ENCODE measurements at places on chromosomes 7 and 10.

- no peak for DNase-seq
Observed at GRCh38 chr10:122484276-122485060, 23.1 kb downstream of the HTRA1 start.

DNA sequence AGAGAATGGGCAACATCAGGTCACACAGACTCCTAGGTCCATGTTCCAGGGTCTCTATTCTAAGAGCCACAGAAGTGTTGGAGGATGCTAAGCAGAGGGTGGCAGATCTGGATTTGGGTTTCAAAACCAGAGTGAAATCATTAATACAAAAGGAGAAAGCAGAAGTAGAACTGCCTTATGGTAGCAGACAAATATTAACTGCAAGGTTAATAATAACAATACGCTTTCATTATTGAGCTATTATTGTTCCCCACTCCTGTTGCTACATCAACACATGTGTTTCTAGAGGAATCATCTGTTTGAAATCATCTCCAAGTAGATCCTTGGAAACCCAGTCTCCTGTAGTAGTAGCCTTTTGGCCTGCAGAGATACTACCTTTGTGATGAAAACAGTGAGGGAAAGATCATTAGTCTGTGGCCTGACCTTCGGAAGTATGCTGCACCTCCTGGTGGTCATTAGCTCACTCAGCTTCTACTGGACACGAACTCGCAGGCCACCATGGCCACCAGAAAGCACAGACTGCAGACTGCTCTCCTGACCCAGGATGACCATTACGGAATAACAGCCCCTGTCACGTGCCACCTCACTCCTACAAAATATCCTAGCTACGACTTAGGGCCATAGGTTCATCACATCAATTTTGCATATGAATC lies 84.6 kb downstream of the XPNPEP1 start:
- DNase-seq: no peak

- no peak for DNase-seq
Observed at GRCh38 chr10:5526691-5527331, 2.0 kb downstream of the CALML3 start.

DNA sequence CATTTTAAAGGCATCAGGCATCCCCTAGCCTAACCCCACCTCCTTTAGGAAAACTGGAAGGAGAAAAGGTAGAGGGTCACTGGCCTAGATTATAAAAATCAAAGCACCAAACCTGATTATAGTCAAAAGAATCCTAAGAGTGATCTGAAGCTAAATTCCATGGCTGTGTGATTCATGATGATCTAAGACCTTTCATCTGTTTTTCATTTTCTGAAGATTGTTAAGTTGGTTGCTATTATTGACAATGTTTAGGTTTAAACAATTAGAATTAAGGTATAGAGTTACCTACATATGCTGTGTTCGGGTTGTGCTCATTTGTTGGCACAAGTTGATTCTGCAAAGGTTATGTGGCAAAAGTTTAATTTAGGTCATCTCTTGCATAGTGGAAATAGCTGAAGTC lies 148.7 kb downstream of the BICC1 start:
- DNase-seq: no peak

GRCh38 chr7:69078997-69079769 lies 519.1 kb upstream of the AUTS2 start:
- no peak for DNase-seq

Data from stimulated activated CD4-positive, alpha-beta T cell treated with anti-CD3 and anti-CD28 coated beads, Interleukin-4, amount 100 ng/mL, for 4 hours (primary cell).